ENCODE measurements at places on chromosomes 4 and X.

DNA sequence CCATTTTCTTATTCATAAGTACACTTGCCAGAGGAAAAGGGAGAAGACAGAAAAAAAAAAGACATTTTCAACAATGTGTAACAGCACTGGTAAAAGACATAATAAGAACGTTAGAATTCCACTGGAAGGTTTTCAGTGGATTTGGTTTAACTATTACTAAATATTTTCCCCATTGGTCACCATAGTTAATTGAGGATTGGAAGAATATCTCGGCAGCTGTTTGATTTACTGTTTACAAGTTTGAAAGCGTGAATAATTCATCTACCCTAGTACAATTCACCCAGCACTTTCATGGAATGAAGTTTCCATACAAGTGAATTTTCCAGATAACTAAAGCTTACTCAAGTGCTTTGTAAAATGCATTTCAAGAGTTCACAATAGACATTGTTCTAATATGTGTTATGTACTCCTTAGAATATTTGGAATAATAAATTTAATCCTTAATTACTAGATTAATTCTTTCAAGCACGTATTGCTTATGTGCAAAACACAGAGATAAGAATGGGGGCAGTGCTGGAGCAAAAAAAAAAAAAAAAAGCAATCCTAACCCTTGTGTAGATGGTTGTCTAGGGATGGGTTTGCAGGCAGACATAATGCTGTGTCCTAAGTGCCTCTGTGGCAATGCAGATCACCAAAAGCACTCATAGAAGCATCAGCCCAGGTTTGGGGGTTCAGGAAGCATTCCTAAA is 57.1 kb downstream of the ENPEP start:
- no peak for DNase-seq

- DNase-seq: no peak
These were observed 19.4 kb downstream of the LYAR start for GRCh38 chr4:4270529-4270928.

DNA sequence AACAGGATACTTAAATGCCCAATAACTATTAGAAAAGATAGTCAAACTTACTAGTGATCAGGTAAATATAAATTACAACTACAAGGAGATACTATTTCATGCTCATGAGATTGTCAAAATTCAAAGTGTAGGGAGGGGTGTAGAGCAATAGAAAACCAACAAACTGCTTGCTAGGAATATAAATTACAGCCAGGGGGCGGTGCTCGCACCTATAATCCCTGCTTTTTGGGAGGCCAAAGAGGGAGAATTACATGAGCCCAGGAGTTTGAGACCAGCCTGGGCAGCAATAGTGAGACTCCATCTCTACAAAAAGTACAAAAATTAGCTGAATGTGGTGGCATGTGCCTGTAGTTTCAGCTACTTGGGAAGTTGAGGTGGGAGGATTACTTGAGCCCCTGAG is 556.5 kb upstream of the NR3C2 start:
- DNase-seq: peak; percentile 9

- no peak for DNase-seq
These were observed 30.5 kb downstream of the AFF1 start for GRCh38 chr4:86965019-86965976.

- no peak for DNase-seq
These were observed 297.7 kb upstream of the DIAPH2 start for GRCh38 chrX:96386981-96387380.

All from Calu3 (cell line).